Substantia nigra (tissue), 51 donors: ENCODE measurements at places on chromosomes 4 and X.

DNA sequence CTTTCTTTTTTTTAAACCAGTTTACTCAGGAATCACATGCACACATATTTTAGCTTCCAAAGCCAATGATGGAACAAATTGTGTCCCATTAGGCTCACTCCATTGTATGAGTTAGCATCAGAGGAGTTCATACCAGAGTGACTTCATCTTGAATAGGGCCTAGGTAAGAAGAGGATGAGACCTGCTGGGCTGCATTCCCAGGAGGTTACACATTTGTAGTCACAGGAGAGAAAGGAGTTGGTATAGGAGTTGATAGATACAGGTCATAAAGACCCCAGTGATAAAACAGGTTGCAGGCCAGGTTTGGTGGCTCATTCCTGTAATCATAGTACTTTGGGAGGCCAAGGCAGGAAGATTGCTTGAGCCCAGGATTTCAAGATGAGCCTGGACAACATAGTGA is 9.3 kb downstream of the PDGFRA start:
- no peak for DNase-seq

- DNase-seq, result no peak
These were observed 38.8 kb upstream of the MAD2L1 start for GRCh38 chr4:120105472-120105871.

DNA sequence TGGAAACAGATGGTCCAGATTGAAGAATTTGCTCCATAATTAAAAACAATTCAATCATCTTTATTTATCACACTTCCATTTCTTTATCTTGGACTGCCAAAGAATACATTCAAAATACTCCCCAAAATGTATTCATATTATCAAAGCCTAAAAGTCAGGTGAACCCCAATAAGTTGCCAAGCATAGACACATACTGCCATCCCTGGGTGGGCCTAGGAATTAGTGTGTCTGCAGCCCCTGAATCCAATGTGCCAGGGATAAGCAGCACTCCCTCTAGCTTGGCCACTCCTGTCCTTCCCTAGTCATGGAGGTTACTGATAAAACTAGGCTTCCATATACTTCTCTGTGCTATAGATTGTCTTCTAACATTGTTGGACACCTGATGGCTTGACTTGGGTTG is 199.9 kb downstream of the TENM3 start:
- no peak for DNase-seq

GRCh38 chr4:4859325-4859798 is at the start of gene MSX1:
TSS of gene MSX1 (plus strand) at chr4:4859665. CDS start at chr4:4859900, 235 bp downstream.
- peak; percentile 57 for DNase-seq

DNA sequence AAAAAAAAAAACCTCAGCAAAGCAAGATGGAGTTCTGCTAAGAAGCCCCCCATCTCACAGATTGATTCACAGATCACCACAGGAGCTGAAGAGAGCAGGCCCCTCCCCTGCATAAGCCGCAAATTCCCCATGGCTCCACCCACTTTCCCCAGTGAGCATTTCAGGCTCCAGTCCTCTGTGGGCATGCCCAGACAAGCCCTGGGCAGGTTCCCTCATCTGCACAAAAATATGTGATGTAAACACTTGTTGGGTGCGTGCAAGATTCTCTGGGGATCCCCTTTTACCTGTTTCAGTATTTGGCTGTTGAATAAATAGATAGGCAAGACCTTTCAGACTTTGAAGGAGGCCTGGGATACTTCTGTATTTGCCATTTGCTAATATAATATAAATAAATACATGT is 514.3 kb downstream of the PCDH7 start:
- no peak for DNase-seq

- no peak for DNase-seq
These were observed 78.3 kb downstream of the FHDC1 start for GRCh38 chr4:153014460-153014859.

GRCh38 chr4:61517144-61517543 is 317.0 kb downstream of the ADGRL3 start:
- DNase-seq, result no peak

- DNase-seq, result no peak
These were observed 40.2 kb upstream of the CRMP1 start for GRCh38 chr4:5933116-5933515.

DNA sequence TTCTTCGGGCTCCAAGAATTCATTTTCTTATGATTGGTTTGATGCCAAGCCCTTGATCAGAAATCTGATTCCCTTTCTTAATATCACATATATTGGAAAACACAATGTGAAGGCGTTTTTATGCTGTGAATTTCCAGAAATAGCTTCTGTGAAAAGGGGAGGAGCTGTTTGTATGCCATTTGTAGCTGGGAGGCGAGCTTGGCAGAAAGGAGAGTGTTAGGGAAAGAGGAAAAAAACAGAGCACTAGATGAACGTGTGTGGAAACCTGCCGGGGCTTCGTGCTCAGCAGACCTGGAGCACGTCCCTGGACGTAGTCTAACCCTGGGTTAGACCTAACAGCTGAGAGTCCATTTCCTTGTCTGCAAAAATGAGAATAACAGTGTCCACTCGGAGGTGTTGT is 3.4 kb downstream of the CLCN4 start:
- no peak for DNase-seq

DNA sequence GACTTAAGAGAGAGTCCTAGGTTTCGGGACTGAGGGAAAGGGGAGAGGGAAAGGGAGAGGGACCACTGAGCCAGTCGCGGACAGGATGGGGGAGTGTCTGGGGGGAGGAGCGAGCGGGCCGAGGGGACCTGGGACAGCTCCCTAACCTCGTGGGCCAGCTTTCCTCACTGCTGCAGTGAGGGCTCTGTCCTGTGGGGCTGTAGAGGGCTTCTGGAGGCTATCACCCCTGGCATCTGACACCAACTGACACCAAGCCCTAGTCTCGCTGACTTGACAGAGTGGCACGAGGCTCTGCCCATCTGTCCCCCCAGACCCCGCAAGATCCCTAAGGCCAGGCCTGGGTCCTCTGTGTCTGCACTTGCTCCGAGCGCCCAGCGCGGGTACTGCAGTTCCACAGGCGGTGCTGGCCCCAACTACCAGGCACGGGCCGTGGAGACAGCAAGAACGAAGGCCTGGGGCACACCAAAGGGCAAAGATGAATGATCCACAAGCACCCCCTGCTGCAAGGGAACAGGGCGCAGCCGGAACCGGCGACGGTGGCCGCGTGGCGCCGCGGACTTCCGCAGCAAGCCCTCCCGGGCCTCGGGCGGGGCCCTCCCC is 465 bp downstream of the HAUS7 start:
- no peak for DNase-seq

- DNase-seq, result no peak
These were observed 51.6 kb downstream of the SMIM20 start for GRCh38 chr4:25965629-25966028.

DNA sequence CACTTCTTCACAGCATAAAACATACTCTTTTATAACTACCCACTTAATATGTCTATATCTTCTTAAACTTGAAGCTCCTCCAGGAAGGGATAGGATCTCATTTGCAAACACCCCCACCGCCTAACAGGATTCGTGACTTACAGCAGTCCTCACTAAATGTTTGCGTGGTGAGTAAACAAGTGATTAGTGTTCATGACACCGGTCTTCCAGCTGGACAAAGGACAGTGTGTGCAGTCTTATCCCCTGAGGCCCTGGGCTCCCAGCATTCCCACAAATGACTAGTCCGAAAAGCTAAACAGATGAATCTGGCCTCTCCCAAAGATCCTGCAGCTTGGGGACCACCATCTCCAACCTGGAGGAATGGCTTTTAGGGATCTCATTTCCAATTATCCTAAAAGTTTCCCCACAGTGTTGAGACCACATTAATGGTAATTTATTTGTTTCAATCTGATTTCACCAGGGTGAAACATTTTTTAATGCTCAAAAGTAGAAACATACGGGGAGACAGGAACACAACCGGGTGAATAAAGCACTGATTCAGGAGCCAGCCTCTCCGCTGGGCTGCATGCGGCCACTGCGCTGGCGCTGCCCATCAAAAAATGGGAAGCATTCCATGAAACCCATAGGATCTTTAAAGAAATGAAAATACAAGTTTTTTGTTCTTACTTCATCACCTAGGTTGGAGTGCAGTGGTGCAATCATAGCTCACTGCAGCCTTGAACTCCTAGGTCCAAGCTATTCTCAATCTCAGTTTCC is 69.2 kb downstream of the HADH start:
- DNase-seq, result no peak

- DNase-seq, result no peak
These were observed 498.9 kb downstream of the GLUD2 start for GRCh38 chrX:121546317-121546716.

DNA sequence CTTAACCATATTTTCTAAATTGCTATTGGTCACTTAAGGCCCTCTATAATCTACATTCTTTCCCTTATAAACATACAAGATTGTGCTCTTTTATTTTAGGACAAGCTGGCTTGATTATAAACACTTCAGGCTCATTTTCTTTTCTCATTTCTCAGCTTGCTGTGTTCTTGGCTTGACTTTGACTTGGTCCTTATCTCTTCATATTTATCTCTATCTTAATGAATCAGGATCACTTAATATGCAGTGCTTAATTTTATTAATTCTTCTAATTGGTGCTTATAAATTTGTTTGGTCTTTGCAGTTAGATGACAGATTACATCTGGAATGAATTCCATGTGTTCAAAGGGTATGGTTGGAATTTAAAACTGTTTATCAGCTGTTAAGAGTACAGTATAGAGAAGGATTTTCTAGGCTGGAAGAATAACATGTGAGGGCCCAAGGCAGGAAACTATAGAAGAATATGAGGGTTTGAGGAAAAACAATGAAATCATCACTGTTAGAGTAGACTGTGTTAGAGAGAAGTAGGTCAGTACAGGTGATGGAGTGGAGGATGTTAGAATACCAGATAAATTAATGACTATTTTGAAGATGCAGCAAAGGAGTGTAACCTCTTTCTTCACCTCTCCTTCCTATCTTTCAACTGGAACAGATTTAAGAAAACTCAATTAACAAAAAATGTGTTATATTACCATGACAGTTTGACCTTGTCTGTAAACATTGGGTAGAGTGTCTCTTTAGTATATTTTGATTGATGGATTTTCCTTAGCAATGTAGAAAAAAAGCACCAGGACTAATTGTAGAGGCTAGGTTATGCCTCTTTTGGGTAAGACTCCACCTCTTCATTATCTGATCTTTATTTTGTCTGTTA is 169.6 kb downstream of the RAPGEF2 start:
- no peak for DNase-seq

DNA sequence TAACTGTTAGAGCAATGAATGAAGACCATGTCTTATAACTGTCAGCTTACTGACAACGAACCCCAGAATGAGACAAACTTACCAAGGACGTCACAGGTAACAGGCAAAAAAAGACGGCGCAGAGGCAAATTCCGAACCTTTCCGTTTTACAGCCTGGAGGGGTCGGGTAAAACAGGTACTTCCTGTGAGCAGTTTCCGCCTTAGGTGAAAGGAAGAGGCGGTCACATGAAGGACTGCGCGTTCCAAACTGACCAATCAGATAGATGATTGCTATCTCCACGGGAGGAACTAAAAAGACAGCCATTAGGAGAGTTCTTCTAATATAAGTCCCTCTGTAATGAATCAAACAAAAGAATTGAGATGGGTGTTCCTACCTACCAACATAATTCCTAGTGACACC is at the start of gene COX7B2:
Gene COX7B2, minus strand, starts transcription at position 168 of the 400 bp plus-strand sequence. CDS start 174,053 bp downstream, outside the sequence.
- DNase-seq, result no peak
